ENCODE measurements at places on chromosomes 16 and 17.

GRCh38 chr17:17547210-17547764 is 44.2 kb downstream of the PEMT start:
- no peak for DNase-seq

GRCh38 chr17:7112510-7113108 is 2.0 kb downstream of the ASGR2 start:
- DNase-seq = no peak

DNA sequence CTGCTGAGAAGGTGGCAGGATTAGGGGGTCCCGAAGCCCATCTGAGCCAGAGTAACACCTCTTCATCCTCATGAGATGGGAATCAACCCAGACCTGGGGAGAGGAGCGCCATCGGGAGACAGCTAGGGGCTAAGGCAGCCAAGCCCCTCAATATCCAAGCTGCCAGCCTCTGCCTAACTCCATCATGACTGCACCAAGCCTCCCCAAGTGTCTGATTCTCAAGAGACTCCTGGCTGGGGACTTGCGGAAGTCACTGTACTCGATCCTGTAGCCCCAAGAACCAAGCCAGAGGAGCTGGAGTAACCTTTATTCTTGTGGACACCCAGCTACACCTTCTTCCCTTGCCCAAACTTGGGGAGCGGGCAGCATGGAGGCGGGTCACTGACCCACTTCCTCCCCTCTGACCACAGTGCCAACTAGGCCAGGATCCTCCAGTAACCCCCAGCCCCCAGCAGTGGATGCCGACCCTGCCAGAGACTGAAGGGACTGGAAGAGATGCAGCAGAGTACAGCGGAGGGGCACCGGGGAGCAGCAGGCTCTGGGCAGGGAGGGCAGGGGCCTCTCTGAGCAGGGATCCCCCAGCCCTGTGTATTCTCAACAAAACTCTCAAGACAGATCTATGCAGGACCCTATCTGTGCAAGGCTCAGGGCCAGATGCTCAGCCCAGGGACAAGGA is 13.3 kb downstream of the HDAC5 start:
- no peak for DNase-seq

GRCh38 chr16:8935989-8936388 is 27.7 kb downstream of the USP7 start:
- no peak for DNase-seq

DNA sequence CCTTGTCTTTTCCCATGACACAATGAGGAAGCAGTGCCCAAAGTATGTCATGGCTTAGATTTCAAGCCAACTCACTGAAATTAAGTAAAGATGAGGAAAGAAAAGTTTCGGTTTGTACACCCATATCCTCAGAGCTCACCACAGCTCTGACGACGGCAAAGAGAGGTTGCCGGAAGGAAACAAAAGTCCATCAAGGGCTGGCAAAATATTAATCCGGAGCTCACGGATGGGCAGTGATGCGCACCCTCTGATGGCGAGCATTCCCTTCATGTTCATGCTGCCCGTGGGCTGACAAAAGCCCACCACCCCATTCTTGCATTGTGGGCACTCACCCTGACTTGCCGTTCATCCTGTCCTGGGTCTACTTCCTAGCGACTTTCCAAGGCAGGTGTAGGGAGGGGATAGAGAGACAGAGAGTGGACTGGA is 103.1 kb downstream of the SOX9 start:
- no peak for DNase-seq

DNA sequence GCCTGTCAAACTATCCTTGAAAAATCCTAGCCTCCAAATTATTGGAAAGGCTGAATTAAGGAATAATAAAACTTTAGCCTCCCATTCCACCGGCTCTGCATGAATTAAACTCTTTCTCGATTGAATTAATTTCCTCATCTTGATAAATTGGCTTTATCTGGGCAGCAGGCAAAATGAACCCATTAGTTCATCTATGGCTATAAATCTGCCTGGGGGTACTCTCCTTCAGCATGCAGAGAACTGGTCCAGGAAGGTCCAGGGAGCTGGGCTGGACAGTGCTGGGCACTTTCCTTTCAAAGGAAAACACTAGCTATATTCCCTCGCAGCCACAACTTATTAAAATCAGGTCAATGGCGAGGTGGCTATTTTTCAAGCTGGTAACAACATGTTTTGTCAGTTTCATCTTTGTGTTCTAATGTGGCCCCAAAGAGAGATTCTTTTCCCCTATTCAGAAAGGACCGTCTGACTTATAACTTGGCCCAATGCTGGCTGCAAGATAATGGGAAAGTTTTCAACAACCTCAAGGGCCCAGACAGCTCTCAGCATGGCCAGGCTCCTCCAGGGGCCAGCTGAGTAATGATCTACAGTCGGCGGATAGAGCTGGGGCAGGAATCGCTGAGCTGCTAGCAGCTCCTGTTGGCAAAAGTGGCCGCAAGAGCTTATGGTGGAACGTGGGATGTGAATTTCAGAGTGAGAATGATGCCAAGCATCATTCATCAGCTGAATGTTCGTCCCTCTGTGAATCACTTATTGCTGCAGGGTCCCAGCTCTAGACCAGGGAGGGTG is 326.9 kb downstream of the SLC39A11 start:
- DNase-seq = no peak
